SJSA1 (cell line): ENCODE measurements at places on chromosomes 11 and 22. TPM values are rescaled to one million over a fixed set of nuclear protein-coding genes. Genes with fewer than 3 reads are reported as not detected.
A peak's percentile ranks its signal among the peaks of the same experiment; 100 is the strongest.

- H3K27ac ChIP-seq, result peak overlapping the region; percentile 81
- peak overlapping the region; percentile 76 for H3K4me3 ChIP-seq
- peaks cover 4% of the 10 kb centered on the region; the same call in 1 of the 2 replicates for H3K36me3 ChIP-seq
Observed at GRCh38 chr11:9263840-9264315, 1.3 kb downstream of the DENND5A start.

DNA sequence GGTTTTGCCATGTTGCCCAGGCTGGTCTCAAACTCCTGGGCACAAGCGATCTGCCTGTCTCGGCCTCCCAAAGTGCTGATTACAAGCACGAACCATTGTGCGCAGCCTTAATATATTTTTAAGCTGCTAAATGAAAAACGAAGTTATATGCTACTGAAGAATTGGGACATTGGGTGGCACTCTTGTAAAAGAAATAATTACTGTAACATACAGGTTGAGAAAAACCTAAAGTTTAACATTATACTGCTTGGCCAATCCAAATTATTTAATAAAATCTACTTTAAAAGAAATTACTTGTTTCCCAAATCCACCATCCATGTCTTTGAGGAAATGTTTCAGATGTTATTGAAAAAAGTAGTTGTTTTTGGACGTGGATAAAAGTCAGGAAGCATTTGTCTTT, 37.9 kb upstream of the ARHGAP32 start:
- no peaks in the 10 kb centered on the region for H3K27me3 ChIP-seq
- no peaks in the 10 kb centered on the region for H3K4me1 ChIP-seq
- H3K4me3 ChIP-seq, result no peak overlapping the region
- no peak overlapping the region for H3K27ac ChIP-seq
- DNase-seq, result no peak

DNA sequence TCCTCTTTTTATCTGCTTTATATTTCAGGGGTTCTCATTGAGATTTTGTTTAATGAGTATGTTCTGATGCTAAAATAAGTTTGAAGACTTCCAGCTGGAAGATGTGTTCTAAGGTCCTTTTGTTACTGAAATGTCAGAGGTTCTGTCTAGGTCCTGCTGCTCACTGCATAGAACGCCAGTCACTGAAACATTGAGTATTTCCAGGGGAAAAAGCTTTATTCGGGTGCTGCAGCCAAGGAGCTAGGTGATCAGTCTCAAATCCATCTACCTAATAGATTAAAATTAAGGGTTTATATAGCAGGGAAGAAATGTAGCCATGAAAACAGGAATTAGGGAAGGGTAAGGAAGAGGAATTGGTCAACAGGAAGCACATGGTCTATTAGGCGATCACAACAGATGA, 19.7 kb downstream of the SVIP start:
- no peaks in the 10 kb centered on the region for H3K27me3 ChIP-seq
- no peak for DNase-seq
- H3K4me3 ChIP-seq, result no peak overlapping the region
- H3K36me3 ChIP-seq, result no peaks in the 10 kb centered on the region

- no peaks in the 10 kb centered on the region for H3K36me3 ChIP-seq
- peaks cover 3% of the 10 kb centered on the region for H3K4me1 ChIP-seq
- no peaks in the 10 kb centered on the region for H3K27me3 ChIP-seq
Observed at GRCh38 chr11:22785251-22785650, 44.4 kb downstream of the SVIP start.

- no peak overlapping the region for H3K27ac ChIP-seq
- H3K4me1 ChIP-seq, result peaks cover 23% of the 10 kb centered on the region
- H3K4me3 ChIP-seq, result no peak overlapping the region
- H3K36me3 ChIP-seq, result no peaks in the 10 kb centered on the region
- no peaks in the 10 kb centered on the region for H3K27me3 ChIP-seq
Observed at GRCh38 chr11:77106321-77106720, 3.7 kb downstream of the OMP start.

GRCh38 chr11:19380375-19380774, 139.6 kb upstream of the E2F8 start:
- H3K27ac ChIP-seq, result peak overlapping the region; percentile 42
- no peak overlapping the region for H3K4me3 ChIP-seq
- no peaks in the 10 kb centered on the region for H3K27me3 ChIP-seq
- peaks cover 8% of the 10 kb centered on the region; the same call in 1 of the 2 replicates for H3K4me1 ChIP-seq

- no peaks in the 10 kb centered on the region for H3K27me3 ChIP-seq
- H3K36me3 ChIP-seq, result peaks cover 88% of the 10 kb centered on the region
- H3K4me3 ChIP-seq, result no peak overlapping the region
- H3K4me1 ChIP-seq, result no peaks in the 10 kb centered on the region
- no peak for DNase-seq
- no peak overlapping the region for H3K27ac ChIP-seq
Observed at GRCh38 chr22:19047993-19048392, 74.2 kb downstream of the DGCR2 start.

- peak; percentile 69 for DNase-seq
- peak overlapping the region; percentile 9; the same call in 1 of the 2 replicates for H3K27ac ChIP-seq
- H3K27me3 ChIP-seq, result no peaks in the 10 kb centered on the region
Observed at GRCh38 chr11:66142370-66143263, 72.5 kb downstream of the PACS1 start.

DNA sequence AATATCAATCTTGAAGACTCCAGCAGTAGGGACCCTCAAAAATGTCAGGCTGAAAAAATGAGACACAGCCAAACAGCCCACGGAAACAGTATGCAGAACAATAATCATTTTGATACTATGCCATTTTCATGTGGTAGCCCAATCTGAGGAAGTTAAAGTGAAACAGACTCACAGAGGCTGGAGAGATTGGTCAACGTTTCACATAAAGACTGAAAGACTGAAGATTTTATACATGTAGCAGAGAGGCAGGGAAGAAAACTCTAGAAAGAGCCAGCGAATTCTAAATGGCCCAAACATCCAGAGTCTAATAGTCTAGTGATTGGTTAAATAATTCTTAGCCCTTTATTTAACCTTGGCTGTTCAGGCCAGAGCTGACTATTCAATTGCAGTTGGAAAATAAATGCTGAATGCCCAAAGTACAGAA, 49.4 kb downstream of the MAML2 start:
- H3K36me3 ChIP-seq, result no peaks in the 10 kb centered on the region
- H3K27me3 ChIP-seq, result no peaks in the 10 kb centered on the region
- no peak overlapping the region for H3K4me3 ChIP-seq
- no peak overlapping the region for H3K27ac ChIP-seq
- no peak for DNase-seq

GRCh38 chr22:20580179-20580578, 72.8 kb downstream of the MED15 start:
- H3K36me3 ChIP-seq, result peaks cover 95% of the 10 kb centered on the region
- DNase-seq, result no peak
- no peak overlapping the region for H3K27ac ChIP-seq
- H3K4me3 ChIP-seq, result no peak overlapping the region

DNA sequence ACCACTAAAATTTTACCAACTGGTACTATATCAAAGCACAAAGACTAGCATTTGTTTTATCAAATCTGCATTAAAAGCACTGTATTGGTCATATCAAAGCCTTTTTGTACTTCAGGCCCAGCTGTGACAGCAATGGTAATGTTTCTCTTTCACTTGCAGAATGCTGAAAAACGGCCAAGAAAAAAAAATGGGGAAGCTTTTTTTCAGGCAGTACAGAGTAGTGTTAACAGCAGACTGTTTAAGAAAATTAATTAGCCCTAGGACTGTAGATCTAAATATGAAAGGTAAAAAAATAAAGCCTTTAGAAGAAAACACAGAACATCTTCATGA, 33.3 kb downstream of the DENND5A start:
- DNase-seq, result peak; percentile 29
- 0 out of 2 replicates have a peak, but pooled peaks cover 4% of the 10 kb centered on the region for H3K4me1 ChIP-seq
- H3K27ac ChIP-seq, result no peak overlapping the region
- no peak overlapping the region for H3K4me3 ChIP-seq
- H3K27me3 ChIP-seq, result no peaks in the 10 kb centered on the region
- no peaks in the 10 kb centered on the region for H3K36me3 ChIP-seq

DNA sequence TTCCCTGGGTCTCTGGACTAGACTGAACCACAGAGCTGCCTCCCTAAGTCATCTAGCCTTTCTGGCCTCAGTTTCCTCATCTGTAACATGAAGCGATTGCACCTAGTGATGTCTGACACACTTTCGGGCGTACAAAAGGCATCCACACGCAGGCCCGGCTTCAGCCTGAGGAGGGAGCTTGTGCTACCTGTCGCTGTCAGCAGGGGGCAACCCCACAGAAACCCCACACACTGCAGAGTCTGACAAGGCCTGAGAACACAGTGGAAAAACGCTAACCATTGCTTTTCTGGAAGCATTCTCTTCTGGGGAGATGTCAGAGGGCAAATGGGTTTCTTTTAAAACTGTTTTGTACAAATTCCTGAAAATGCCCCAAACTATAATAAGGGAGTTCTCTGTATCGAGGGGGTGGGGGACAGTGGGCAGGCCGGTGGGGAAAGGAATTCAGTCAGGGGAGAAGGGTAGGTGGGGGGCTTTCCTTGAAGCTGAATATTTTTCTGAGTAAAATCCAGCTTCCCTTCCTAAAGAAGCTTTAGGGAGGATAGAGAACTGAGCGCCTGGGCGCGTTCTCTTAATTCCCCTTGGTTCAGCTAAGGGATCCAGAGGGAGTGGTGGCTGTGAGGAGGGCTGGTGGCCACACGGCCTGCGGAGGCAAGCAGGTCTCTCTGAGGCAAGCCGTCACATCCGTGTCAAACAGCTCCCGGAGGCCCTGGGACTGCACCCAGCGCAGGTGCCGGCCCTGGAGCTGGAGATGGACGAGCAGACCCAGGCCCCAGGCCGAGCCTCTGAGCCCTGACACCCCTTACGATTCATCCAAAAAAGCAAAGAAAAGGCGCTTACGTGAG, 533 bp downstream of the ELF5 start:
- peak; percentile 77 for DNase-seq
- peaks cover 1% of the 10 kb centered on the region; the same call in 1 of the 2 replicates for H3K27me3 ChIP-seq
- H3K36me3 ChIP-seq, result no peaks in the 10 kb centered on the region
- H3K4me3 ChIP-seq, result no peak overlapping the region

DNA sequence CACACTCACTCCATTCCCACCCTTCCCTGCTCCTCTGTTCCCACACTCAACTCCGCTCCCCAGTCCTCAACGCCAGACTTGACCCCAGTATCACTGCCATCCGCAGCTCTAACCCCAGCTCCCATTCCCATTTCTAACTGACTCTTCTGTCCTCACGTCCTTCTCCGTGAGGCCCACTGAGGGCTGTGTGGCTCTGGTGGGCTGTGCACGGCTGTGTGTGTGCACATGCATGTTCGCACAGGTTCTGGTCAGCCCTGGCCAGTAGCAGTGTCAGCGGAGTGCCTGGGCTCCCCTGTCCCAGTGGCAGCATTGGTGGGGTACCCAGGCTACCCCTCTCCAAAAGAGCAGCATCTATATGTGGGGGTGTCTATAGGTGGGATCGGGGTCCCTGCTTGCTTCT, 5.0 kb downstream of the CAPN1 start:
- peaks cover 93% of the 10 kb centered on the region for H3K36me3 ChIP-seq
- no peak overlapping the region for H3K27ac ChIP-seq
- peak; percentile 47 for DNase-seq
- peaks cover 12% of the 10 kb centered on the region for H3K4me1 ChIP-seq

DNA sequence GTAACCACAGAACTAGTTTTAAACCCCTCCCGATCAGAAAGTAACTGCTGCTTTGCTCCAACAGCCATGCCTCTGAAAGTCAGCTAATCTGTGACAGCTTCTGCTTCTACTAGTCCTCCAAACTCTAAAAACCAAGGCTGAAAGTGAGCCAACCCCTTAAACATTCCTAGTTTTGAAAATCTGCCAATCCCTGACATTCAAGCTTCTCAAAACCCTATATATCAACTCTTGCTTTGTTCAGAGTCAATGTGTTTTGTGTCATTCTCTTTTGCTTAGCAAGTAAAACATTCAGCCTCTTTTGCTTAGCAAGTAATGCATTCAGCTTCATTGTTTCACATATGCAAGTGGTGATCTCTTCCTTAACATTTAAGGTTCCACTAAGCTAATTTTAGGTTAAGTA, 56.9 kb downstream of the ATG16L2 start:
- H3K36me3 ChIP-seq, result no peaks in the 10 kb centered on the region
- H3K27me3 ChIP-seq, result no peaks in the 10 kb centered on the region
- no peak overlapping the region for H3K27ac ChIP-seq
- H3K4me3 ChIP-seq, result no peak overlapping the region
- peaks cover 7% of the 10 kb centered on the region; the same call in 1 of the 2 replicates for H3K4me1 ChIP-seq

GRCh38 chr11:118547132-118547531, 16.1 kb downstream of the TMEM25 start:
- H3K27ac ChIP-seq, result no peak overlapping the region
- no peaks in the 10 kb centered on the region for H3K4me1 ChIP-seq
- H3K4me3 ChIP-seq, result no peak overlapping the region
- no peaks in the 10 kb centered on the region for H3K27me3 ChIP-seq

GRCh38 chr11:125215976-125216375, 51.4 kb downstream of the PKNOX2 start:
- H3K27ac ChIP-seq, result no peak overlapping the region
- H3K4me1 ChIP-seq, result no peaks in the 10 kb centered on the region
- no peaks in the 10 kb centered on the region for H3K27me3 ChIP-seq
- no peak for DNase-seq
- no peaks in the 10 kb centered on the region for H3K36me3 ChIP-seq
- H3K4me3 ChIP-seq, result no peak overlapping the region

DNA sequence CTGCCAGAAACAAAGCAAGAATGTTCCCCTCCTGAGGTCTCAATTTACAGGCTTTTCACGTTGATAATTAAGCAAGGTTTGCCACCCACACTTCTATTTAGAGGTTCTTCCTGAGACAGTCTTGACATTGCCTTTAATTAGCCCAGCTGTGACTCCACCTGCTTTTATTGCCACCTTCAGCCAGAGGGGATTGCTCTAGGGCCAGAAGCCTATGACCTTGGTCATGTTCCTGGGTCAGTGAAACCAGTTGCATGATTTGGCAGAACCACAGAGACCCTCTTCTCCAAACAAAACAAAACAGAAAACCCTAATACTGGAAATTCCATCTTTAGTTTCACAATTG, 89.8 kb downstream of the APIP start:
- DNase-seq, result no peak
- H3K27ac ChIP-seq, result no peak overlapping the region
- H3K4me3 ChIP-seq, result no peak overlapping the region
- peaks cover 3% of the 10 kb centered on the region for H3K27me3 ChIP-seq
- H3K4me1 ChIP-seq, result no peaks in the 10 kb centered on the region
- H3K36me3 ChIP-seq, result no peaks in the 10 kb centered on the region

- H3K4me1 ChIP-seq, result no peaks in the 10 kb centered on the region
- no peak overlapping the region for H3K4me3 ChIP-seq
- H3K27ac ChIP-seq, result no peak overlapping the region
Observed at GRCh38 chr11:125241104-125241503, 76.6 kb downstream of the PKNOX2 start.

- DNase-seq, result no peak
- no peak overlapping the region for H3K27ac ChIP-seq
- H3K27me3 ChIP-seq, result no peaks in the 10 kb centered on the region
- no peaks in the 10 kb centered on the region; the same call in 1 of the 2 replicates for H3K4me1 ChIP-seq
Observed at GRCh38 chr11:108967571-108967970, 302.7 kb downstream of the DDX10 start.

- no peak overlapping the region for H3K4me3 ChIP-seq
- DNase-seq, result peak; percentile 63
- peak overlapping the region; percentile 25 for H3K27ac ChIP-seq
- H3K4me1 ChIP-seq, result peaks cover 35% of the 10 kb centered on the region
- H3K27me3 ChIP-seq, result 0 out of 2 replicates have a peak, but pooled peaks cover 4% of the 10 kb centered on the region
Observed at GRCh38 chr11:4480577-4481239, 1.7 kb upstream of the OR52K1 start.

Gene SEC14L6
- not detected in 2 replicates for total RNA-seq

Gene SHANK3
- 0.22 and 0.53 TPM in 2 replicates for total RNA-seq

Gene UCP3
- total RNA-seq, result 0.08 TPM in 1 of 2 replicates, not detected in the other

Gene VPREB1
- not detected in 2 replicates for total RNA-seq

Gene PANX1
- 35.3 and 36.9 TPM in 2 replicates for total RNA-seq

Gene HYOU1
- total RNA-seq, result 124 and 128 TPM in 2 replicates

Gene KRTAP5-2
- not detected in 2 replicates for total RNA-seq

Gene OR5A1
- not detected in 2 replicates for total RNA-seq

Gene CAT
- 38.8 and 53.9 TPM in 2 replicates for total RNA-seq
